ENCODE measurements at places on chromosomes 2 and 18. TPM values are rescaled to one million over a fixed set of nuclear protein-coding genes. Genes with fewer than 3 reads are reported as not detected.

Gene PXDN
- 1.4 TPM for total RNA-seq

Gene PRKRA
- 71.9 TPM for total RNA-seq

Gene PROM2
- total RNA-seq, result 0.85 TPM

Gene DCDC2C
- not detected for total RNA-seq

Gene IL1R1
- total RNA-seq, result not detected

Gene C2orf80
- total RNA-seq, result not detected

Gene REG1B
- not detected for total RNA-seq

Gene AGXT
- not detected for total RNA-seq

Gene PROKR1
- not detected for total RNA-seq

Gene MRPL30
- 18.5 TPM for total RNA-seq

Gene CD8A
- total RNA-seq, result 0.76 TPM

Data from B cell (primary cell).